Left lung (tissue), 14 donors: ENCODE measurements at places on chromosomes 5 and 9. TPM values are rescaled to one million over a fixed set of nuclear protein-coding genes. Genes with fewer than 3 reads are reported as not detected.

SLC34A3 gene
- 0.12 TPM for total RNA-seq

ENTREP1 gene
- total RNA-seq = 37.4 TPM

PAEP gene
- not detected for total RNA-seq

GABRG2 gene
- total RNA-seq = 0.76 TPM

MOCS2 gene
- 38.8 TPM for total RNA-seq

GKAP1 gene
- total RNA-seq = 4.4 TPM

PRLR gene
- total RNA-seq = 2.4 TPM

ANKRD31 gene
- 0.16 TPM for total RNA-seq

PCDHB14 gene
- total RNA-seq = 3.0 TPM

MARCHF3 gene
- total RNA-seq = 3.4 TPM

EGFLAM gene
- 0.82 TPM for total RNA-seq

SPINK9 gene
- not detected for total RNA-seq

OBP2B gene
- total RNA-seq = not detected

IL3 gene
- not detected for total RNA-seq

PCDHA6 gene
- 0.76 TPM for total RNA-seq

GDNF gene
- total RNA-seq = not detected

ITK gene
- 1.8 TPM for total RNA-seq

ELOVL7 gene
- 15.0 TPM for total RNA-seq

PALM2AKAP2 gene
- 22.9 TPM for total RNA-seq

ZFP37 gene
- 2.2 TPM for total RNA-seq

LCN15 gene
- total RNA-seq = not detected

FAM221B gene
- total RNA-seq = not detected

MTX3 gene
- 11.2 TPM for total RNA-seq

SLC25A2 gene
- total RNA-seq = not detected

PDLIM4 gene
- total RNA-seq = 7.7 TPM

AHRR gene
- total RNA-seq = 0.32 TPM

CDKN2B gene
- 75.6 TPM for total RNA-seq

PTGDS gene
- total RNA-seq = 137 TPM

GPX8 gene
- total RNA-seq = 49.6 TPM

CHSY3 gene
- total RNA-seq = 10.1 TPM

SLC36A1 gene
- total RNA-seq = 34.5 TPM

FBLL1 gene
- not detected for total RNA-seq

URM1 gene
- 56.4 TPM for total RNA-seq

PITX1 gene
- total RNA-seq = 0.18 TPM

POU5F2 gene
- total RNA-seq = 2.3 TPM
